ENCODE measurements at places on chromosomes 16 and 17.

DNA sequence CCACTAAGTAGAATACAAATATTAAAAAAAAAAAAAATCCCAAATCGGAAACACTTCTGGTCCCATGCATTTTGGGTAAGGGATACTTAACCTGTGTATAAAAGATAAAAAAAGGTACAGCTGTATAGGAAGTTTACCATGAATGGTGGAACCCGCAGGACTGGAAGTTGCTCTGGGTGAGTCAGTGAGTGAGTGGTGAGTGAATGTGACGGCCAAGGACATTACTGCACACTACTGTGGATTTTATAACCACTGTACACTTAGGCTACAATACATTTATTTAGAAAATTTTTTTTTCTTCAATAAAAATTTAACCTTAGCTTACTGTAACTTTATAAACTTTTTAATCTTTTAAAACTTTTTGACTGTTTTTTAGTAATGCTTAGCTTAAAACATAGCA lies 71.3 kb upstream of the BCAR1 start:
- DNase-seq: no peak

DNA sequence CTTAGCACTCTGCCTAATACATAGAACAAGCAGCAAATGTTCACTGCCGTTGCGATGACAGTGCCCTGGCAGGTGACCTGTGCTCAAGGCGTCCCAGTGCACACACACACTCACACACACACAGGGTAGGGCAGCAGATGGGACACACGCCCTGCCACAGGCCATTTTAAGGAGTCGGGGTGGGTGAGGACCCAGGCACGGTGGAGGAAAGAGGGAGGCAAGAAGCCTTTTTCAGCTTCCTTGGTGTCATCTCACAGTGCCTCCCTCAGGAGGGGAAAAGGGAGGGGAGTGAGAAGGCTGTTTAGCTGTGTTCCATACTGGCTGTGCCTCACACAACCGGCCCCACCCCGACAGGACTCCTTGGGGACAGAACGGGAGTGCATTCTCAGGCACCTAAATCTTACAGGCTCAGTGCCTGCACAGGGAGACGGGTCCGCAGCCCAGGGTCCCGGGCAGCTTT lies 1.5 kb downstream of the PITPNM3 start:
- DNase-seq: no peak

DNA sequence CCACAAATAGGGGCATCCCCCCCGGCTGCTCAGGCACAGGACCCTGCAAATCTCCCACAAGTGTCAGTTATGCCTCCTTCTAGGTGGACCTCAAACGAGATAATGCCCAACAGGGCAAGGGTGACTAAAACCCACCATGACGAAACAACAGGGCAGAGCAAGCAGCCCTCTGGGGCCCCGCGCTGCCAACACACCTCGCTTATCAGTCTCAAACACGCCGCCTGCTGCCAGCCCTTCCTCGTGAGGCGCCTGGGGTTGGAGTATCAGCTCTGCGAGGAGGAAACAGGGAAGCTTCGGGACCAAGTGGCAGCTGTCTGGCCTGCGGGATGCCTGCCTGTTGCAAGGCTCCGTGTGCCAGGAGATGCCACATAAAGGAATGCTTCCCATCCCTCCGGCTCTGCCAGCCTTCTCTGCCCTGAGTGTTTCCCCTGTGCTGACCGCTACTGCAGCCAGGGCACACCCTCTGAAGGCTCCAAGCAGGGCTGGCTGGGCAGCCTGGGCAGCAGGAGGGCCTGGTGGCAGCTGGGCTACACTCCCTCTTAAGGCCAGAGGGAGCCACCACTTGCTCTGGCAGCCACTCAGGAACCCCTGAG lies 2.5 kb downstream of the SMIM5 start:
- DNase-seq: no peak

- no peak for DNase-seq
Measured at GRCh38 chr16:30953511-30954124, 3.9 kb upstream of the SETD1A start.

DNA sequence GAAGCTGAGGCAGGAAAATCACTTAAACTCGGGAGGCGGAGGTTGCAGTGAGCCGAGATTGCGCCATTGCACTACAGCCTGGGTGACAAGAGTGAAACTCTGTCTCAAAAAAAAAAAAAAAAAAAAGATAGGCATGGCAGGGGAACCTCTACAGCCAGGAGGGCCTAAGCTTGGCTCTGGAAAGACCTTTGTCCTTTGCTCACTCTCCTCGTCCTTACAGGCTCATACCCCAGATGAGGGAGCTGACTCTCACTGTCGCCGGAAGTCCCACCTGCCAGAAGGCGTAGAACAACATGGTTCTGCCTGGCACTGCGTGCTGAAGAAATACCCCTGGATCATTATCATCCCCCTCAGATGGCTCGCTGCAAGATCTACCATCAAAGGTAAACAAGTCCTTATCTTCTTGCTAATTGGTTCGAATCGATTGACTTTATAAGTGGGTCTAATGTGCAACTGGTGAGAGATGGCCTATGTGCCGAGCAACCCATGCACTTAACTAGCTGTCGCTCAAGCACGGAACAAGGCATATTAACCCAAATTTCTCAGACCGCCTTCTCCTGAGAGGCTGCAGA lies 29.7 kb downstream of the RTN4RL1 start:
- DNase-seq: no peak

DNA sequence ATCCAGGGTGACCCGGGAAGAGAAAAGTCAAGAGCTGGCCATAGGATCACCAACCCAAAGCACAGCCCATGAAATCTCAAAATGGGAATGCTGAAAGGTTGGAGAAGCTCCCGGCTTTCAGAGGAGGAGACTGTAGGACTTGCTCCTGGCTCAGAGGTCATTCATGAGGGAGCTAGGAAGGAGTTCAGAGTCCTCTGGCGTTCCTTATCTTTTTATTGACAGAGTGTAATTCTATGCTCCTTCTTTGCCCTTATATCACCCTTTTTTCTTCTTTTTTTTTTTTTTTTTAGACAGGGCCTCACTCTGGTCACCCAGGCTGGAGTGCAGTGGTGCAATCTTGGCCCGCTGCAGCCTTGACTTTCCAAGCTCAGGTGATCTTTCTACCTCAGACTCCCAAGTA lies 27.3 kb upstream of the CNOT1 start:
- DNase-seq: no peak

GRCh38 chr17:50828508-50829170 lies 6.7 kb upstream of the WFIKKN2 start:
- DNase-seq: no peak

GRCh38 chr17:9475101-9475658 lies 100.4 kb downstream of the STX8 start:
- DNase-seq: no peak

- no peak for DNase-seq
Measured at GRCh38 chr17:81870981-81871386, at the start of gene ARHGDIA. ARHGDIA (minus strand) TSS chr17:81871337; CDS start chr17:81869930, 1,407 bp downstream.

GRCh38 chr16:65101009-65101408 lies 20.9 kb downstream of the CDH11 start:
- no peak for DNase-seq

DNA sequence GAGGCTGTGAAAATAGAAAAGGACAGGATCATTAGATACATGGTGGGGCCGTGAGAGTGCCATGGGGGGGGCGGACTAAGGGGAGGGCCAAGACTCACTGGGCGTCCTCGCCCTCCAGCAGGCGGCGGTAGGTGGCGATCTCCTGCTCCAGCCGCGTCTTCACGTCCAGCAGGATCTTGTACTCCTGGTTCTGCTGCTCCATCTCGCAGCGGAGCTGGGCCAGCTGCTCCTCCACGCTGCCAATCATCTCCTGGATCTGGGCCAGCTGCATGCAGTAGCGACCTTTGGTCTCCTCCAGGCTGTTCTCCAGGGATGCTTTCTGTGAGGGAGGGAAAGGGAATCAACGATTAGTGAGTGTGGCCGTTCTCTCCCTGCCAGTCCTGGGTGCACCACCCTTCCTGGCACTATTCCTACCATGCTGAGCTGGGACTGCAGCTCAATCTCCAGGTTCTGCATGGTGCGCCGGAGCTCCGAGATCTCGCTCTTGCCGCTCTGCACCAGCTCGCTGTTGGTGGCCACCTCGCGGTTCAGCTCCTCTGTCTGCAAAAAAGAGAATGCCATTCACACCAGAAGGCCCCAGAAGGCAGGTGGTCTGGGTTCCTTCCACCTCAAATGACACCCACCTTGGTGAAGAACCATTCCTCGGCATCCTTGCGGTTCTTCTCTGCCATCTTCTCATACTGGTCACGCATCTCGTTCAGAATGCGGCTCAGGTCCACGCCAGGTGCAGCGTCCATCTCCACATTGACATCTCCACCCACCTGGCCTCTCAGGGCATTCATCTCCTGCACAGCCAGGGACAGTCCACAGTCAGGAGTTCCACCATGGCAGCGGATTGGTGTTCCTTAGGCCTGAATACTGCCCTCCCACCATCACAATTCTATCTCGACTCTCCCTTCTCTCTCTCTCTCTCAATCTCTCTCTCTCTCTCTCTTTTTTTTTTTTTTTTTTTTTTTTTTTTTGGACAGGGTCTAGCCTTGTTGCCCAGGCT lies 3.3 kb downstream of the KRT14 start:
- DNase-seq: no peak

DNA sequence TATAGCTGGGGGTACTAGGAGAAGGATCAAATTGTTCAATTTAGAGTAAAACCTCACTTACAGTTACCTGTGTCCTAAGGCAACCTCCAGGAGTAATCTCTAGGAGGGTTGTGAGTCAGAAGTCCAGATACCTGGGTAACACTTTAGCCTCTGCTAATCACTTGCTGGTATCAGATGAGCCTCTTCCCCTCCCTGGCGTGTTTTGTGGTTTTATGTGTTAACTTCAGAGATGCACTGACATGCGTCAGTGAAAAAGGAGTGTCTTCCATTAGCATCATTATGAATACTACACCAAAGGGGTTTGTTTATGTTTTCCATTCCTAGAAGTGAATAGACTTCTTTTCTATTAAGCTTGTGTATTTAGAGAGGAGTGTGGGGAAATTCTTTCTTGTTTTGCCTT lies 208.2 kb downstream of the FTO start:
- no peak for DNase-seq

DNA sequence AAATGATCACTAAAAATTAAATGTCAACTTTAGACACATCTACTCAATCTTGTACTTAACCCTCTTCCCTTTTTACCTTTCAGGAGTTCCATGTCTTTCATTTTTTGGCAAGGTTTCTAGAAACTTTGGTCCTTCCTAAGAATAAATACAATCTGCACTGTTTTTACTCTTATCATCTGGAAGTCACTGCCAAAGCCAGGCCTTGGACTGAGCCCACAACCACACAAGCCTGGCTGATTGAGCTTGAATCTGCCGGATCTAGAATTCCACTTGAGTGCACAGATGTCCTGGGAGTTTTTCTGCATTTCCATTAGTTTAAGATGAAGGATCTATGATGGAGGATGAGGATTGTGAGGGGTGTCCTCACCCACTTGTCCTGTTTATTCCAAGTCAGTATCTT lies 126.1 kb downstream of the VPS53 start:
- DNase-seq: no peak

DNA sequence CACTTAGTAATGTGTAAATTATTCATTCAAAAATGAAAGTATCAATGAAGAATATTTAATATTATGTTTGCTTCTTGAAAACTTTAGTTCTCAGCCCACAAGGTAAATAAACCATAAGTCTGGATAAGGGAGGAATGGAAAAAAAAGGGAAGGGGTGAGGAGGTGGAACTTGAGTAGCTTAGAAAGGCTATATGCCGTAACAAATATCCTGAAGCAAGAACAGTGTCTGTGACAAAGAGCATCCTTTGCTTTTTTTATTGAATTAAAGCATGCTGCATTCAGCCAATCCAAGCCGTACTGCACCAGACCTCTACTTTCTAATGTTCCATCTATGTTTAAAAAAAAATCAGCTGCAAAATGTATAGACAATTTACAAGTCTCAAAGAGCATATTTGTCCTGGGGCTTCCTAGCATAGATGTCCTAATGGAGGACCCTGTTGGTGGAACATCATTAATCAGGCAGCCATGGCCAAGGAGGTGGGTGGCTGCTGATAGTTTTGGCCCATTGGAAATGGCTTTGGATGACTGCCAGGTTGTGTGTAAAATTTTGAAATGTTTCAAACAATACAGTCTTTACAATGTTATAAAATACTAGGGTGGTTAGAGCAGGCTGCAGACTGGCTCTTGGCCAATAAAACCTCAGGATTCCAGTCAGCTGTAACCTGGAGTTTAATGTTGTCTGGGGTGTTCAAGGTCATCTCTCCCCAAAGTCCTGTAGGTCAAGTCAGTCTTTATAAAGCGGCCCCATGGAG lies 895.8 kb upstream of the SOX9 start:
- no peak for DNase-seq

GRCh38 chr17:74361230-74362068 lies at the start of gene BTBD17:
BTBD17 (minus strand) TSS chr17:74361868; CDS start chr17:74361819, 49 bp downstream.
- DNase-seq: peak; percentile 72

- DNase-seq: no peak
Measured at GRCh38 chr17:42457107-42457792, 1.4 kb upstream of the ATP6V0A1 start.

DNA sequence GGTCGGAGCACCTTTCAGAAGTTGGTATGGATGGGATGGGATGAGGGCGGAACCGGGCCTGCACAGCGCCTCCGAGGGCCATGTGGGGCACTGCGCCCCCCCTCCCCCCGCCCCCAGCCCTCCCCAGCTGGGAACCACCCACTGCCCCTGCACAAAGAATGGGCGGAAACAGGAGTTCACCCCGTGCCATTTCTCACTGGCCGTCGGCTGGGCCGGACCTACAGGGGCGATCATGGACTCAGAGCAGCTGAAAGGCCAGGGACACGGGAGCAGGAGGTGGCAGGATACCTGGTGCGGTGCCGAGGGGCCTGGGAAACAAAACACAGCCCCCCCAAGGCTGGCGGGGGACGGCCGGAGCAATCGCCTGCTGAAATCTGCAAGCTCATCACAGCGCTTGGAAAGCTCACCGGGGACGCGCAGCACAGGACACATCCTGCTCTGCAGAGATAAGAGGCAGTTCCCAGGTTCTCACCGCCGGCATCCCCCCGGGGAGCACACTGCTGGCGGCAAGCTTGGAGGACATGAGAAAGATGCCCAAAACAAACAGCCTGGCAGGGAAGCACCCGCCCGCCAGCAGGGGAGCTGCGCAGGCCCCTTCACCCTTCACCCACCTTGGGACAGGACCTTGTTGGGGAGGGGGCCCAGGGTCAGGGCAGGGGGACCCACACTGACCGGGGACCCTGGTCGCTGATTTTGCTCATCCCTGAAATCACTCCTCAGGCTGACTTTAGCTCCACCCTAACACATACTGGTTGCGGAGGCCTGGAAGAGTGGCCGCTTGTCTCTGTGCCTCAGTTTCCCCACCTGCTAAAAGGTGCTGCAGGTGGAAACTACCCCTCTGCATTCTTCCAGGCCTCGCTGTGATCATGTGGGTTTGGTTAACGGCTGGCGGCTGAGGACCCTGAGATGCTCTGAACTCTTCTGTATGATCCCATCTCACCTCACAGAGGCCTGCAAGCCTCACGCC lies 263.9 kb downstream of the C16orf95 start:
- DNase-seq: no peak

DNA sequence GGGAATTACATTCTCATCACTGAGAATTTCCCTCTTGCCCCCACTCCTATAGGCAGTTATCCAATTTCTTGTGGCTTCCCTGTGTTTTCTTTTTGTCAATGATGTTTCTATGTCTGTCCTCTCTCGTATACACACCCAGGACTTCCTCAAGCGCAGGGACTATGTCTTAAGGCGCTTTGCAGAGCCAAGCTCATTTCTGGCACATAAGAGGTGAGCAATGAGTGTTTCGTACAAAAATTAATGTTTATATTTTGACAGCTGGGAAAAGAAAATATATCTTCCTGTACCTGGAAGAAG lies 947 bp downstream of the DDX42 start:
- DNase-seq: no peak

GRCh38 chr16:27646806-27647205 lies 96.9 kb downstream of the KATNIP start:
- DNase-seq: no peak

GRCh38 chr17:68785565-68786486 lies 169.4 kb downstream of the ABCA8 start:
- DNase-seq: no peak

GRCh38 chr16:11618107-11618717 lies 31.5 kb upstream of the LITAF start:
- DNase-seq: no peak

All from H54 (cell line).